HT1080 (cell line): ENCODE measurements at places on chromosomes 1 and 21. TPM values are rescaled to one million over a fixed set of nuclear protein-coding genes. Genes with fewer than 3 reads are reported as not detected.

IL10 gene
- not detected in 2 replicates for total RNA-seq

C1orf141 gene
- not detected in 2 replicates for total RNA-seq

OR2W3 gene
- 2.0 and 2.2 TPM in 2 replicates for total RNA-seq

RGS13 gene
- total RNA-seq, result not detected in 2 replicates

GRCh38 chr1:65308781-65309303, 501 bp upstream of the DNAJC6 start:
- no peak for DNase-seq

DNA sequence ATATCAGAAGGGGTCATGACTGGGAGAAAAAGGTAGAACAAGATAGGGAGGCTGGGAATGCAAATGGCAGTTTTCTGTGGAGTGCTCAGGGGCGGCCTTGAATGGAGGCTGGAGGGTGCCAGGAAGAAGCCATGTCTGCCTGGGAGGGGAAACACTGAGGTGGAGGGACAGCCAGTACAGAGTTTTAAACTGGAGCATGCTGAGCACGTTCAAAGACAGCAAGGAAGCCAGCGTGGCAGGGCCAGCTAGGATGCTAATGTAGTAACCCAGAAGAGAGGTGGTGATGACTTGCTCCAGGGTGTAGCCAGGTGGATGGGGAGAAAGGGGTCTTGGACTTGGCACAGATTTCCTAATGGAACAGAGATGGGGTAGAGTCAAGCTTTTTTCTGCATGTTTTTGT, 445.8 kb upstream of the VAMP3 start:
- DNase-seq, result no peak

- DNase-seq, result no peak
These were observed 138.8 kb upstream of the RUNX3 start for GRCh38 chr1:25068829-25069228.

DNA sequence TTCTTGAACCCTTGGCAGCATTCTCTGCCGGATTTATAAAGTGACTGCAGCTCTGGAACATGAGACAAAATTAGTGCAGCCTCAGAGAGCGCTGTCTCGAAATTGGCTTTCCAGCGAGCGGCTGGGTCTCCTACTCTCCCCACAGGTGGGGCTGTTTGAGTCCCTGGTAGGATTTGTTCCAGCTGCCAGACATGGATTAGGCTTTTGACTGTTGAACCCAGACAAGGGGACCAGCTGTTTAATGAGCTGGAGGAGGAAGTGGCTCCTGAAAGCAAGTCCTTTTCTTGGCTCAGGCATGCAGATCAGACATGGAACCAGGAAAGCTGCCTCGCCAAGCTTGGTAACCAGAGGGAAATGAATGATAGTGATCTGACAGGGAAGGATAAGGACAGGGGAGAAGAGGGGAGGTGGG, 69.6 kb downstream of the UBIAD1 start:
- no peak for DNase-seq

- DNase-seq, result no peak
These were observed 81.9 kb downstream of the SIPA1L2 start for GRCh38 chr1:232547938-232548484.

- no peak for DNase-seq
These were observed 1.1 kb upstream of the FOXD3 start for GRCh38 chr1:63321066-63321784.

DNA sequence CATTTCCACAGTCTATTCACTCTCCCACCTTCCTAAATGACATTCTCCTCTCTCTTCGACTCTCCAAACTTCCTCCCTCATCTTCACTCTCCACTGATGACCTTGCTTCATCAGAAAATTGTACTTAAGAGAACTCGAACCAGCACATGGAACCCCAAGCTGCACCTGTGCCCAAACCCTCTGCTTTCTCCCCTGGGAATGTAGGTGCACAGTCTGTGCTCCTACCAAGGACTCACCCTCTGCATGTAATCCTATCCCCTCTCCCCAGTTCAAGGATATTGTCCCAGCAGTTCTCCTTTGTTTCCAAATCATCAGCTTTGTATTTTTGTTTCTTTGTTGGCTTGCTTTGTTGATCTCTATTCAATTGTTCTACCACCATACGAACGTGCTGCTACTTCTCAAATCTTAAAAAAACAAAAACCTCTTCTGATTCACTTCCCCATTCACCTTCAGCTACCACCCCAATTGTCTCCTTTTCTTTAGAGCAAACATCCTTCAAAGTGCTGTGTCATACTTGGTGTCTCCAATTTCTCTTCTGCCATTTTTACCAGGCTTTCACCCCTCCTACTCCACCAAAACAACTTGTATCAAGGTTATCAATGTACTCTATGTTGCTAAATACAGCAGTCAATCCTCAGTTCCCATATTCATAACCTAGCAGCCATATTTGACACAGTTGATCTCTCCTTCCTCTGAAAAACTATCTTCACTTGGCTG, 26.8 kb downstream of the RAB3B start:
- no peak for DNase-seq
